ENCODE measurements at places on chromosomes 12 and 14. TPM values are rescaled to one million over a fixed set of nuclear protein-coding genes. Genes with fewer than 3 reads are reported as not detected.
A peak's percentile ranks its signal among the peaks of the same experiment; 100 is the strongest.

The KRT3 gene
- not detected for total RNA-seq

- no peaks in the 10 kb centered on the region for H3K36me3 ChIP-seq
- peaks cover 20% of the 10 kb centered on the region for H3K27me3 ChIP-seq
- H3K4me3 ChIP-seq, result no peak overlapping the region
- H3K4me1 ChIP-seq, result no peaks in the 10 kb centered on the region
- H3K27ac ChIP-seq, result no peak overlapping the region
These were observed 74.2 kb downstream of the ZFC3H1 start for GRCh38 chr12:71589478-71589881.

The TAS2R9 gene
- total RNA-seq, result not detected

- peaks cover 46% of the 10 kb centered on the region for H3K27me3 ChIP-seq
- H3K36me3 ChIP-seq, result no peaks in the 10 kb centered on the region
- H3K27ac ChIP-seq, result no peak overlapping the region
- H3K4me1 ChIP-seq, result peaks cover 4% of the 10 kb centered on the region
- no peak overlapping the region for H3K4me3 ChIP-seq
These were observed 49.2 kb upstream of the EIF5 start for GRCh38 chr14:103284574-103285467.

DNA sequence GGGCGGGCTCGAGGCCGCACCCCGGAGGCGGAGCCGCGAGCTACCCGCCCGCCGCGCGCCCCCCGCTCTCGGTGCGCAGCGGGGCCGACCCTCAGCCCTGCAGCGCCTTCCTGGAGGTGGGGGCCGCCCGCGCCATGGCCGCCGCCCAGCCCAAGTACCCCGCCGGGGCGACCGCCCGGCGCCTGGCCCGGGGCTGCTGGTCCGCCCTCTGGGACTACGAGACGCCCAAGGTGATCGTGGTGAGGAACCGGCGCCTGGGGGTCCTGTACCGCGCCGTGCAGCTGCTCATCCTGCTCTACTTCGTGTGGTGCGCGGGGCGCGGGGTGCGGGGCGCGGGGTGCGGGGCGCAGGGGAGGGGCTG, at the start of gene P2RX2:
P2RX2 (plus strand) TSS at position 94 of the 361 bp plus-strand sequence; CDS start at position 135, 41 bp downstream.
- no peak within 1 kb of the TSS for H3K27ac ChIP-seq
- peaks cover 10% of the 10 kb centered on the region for H3K36me3 ChIP-seq
- H3K27me3 ChIP-seq, result peaks cover 25% of the 10 kb centered on the region

GRCh38 chr12:57611827-57612710, 834 bp downstream of the ARHGEF25 start:
- peaks cover 10% of the 10 kb centered on the region for H3K4me1 ChIP-seq
- peak overlapping the region; percentile 49 for H3K4me3 ChIP-seq
- DNase-seq, result no peak
- no peaks in the 10 kb centered on the region for H3K36me3 ChIP-seq

The TRHDE gene
- not detected for total RNA-seq

GRCh38 chr12:128266086-128266485, 884 bp upstream of the TMEM132C start:
- DNase-seq, result no peak
- H3K36me3 ChIP-seq, result peaks cover 1% of the 10 kb centered on the region
- peaks cover 34% of the 10 kb centered on the region for H3K27me3 ChIP-seq
- H3K4me3 ChIP-seq, result no peak overlapping the region
- H3K4me1 ChIP-seq, result no peaks in the 10 kb centered on the region

The WSCD2 gene
- not detected for total RNA-seq

GRCh38 chr14:89616852-89617341, 199.9 kb upstream of the FOXN3 start:
- peak; percentile 79 for DNase-seq
- H3K4me1 ChIP-seq, result peaks cover 67% of the 10 kb centered on the region
- H3K4me3 ChIP-seq, result peak overlapping the region; percentile 87
- no peaks in the 10 kb centered on the region for H3K27me3 ChIP-seq
- peak overlapping the region; percentile 96 for H3K27ac ChIP-seq
- H3K36me3 ChIP-seq, result peaks cover 5% of the 10 kb centered on the region

DNA sequence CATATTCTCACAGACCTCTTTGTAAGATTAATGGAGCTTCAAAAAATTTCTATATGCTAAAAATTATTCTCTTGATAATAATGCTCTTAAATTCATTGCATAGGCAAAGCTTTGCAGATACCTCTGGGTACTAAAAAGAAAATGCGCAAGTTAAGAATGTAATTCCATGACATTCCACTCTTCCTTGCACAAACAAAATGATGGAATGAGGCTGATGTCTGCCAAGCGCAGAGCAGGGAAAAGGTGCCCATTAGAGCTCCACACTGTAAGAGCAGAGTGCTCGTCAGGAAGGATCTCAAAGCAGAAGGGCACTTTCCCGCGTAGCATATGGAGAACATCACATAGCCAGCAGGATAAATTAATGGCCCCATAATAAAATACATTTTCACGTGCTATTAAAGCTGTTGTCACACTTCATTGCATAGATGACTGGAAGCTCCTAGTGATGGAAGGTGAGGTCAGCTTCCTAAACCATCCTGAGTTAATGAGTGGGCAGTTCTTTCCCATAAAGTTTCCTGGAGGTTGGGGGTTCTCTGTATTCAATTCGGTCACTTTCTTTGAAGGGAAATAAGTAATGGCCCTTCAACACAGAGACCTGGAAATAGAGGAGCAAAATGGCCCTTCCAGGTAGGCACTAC, 1058.9 kb downstream of the GALC start:
- no peaks in the 10 kb centered on the region for H3K36me3 ChIP-seq
- no peak overlapping the region for H3K27ac ChIP-seq
- DNase-seq, result no peak
- no peaks in the 10 kb centered on the region for H3K4me1 ChIP-seq
- H3K4me3 ChIP-seq, result no peak overlapping the region
- H3K27me3 ChIP-seq, result no peaks in the 10 kb centered on the region

DNA sequence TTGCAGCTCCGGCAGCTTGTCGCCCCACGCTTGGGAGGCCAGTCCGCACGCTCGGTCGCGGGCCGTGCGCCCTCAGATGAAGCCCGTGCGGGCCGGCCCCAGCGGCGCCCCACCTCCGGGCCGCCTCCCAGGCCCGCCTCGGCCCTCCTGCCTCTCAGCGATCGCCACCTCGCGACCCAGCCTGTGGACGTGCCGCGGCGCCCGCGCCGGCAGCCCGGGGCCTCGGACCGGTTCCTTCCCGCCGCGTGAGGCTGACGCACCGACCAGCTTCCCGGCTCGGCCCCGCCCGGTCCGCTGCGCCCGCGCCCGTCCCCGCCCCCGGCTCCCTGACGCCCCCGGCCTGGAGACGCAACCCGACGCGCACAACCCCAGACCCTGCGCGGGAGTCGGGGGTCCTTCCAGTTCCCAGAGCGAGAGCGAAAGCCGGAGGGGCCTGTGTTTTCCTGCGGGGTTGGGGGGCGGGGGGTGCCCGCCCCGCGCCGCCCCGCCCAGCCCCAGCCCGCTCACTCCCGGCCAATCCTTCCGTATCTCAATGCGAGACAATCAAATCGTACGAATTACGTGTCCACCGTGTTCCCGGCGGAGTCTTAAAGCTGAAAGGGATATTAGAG, at the start of gene ERO1A:
ERO1A (minus strand) TSS at position 78 of the 611 bp plus-strand sequence; CDS start at position 1, 77 bp downstream.
- H3K36me3 ChIP-seq, result peaks cover 34% of the 10 kb centered on the region
- DNase-seq, result peak; percentile 71
- H3K27me3 ChIP-seq, result no peaks in the 10 kb centered on the region
- peak within 1 kb of the TSS; percentile 99 for H3K27ac ChIP-seq
- peak within 1 kb of the TSS; percentile 99 for H3K4me3 ChIP-seq

DNA sequence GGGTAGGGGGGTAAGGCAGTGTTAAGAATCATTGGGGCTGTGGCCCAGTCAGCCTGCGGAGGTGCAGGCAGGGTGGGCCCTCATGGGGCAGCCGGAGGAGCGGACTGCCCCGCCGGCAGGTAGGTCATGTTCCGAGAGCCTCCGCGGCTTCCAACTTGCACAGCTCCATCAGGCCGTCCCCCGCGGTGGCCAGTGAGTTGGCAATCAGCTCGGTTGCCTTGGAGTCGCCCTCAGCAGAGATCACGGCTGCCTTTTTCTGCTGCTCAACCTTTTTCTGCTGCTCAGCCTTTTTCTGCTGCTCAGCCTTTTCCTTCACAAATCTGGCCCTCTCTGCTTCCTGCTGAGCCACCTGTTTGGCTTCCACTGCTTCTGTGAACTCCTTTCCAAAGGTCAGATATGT, 41.1 kb upstream of the CSRNP2 start:
- peaks cover 18% of the 10 kb centered on the region for H3K36me3 ChIP-seq
- H3K4me3 ChIP-seq, result no peak overlapping the region
- H3K27me3 ChIP-seq, result no peaks in the 10 kb centered on the region
- H3K27ac ChIP-seq, result no peak overlapping the region
- no peaks in the 10 kb centered on the region for H3K4me1 ChIP-seq

GRCh38 chr14:86574051-86574777, 1044.3 kb downstream of the FLRT2 start:
- no peak for DNase-seq
- no peak overlapping the region for H3K27ac ChIP-seq
- H3K27me3 ChIP-seq, result no peaks in the 10 kb centered on the region
- H3K36me3 ChIP-seq, result no peaks in the 10 kb centered on the region
- H3K4me3 ChIP-seq, result no peak overlapping the region
- H3K4me1 ChIP-seq, result no peaks in the 10 kb centered on the region

DNA sequence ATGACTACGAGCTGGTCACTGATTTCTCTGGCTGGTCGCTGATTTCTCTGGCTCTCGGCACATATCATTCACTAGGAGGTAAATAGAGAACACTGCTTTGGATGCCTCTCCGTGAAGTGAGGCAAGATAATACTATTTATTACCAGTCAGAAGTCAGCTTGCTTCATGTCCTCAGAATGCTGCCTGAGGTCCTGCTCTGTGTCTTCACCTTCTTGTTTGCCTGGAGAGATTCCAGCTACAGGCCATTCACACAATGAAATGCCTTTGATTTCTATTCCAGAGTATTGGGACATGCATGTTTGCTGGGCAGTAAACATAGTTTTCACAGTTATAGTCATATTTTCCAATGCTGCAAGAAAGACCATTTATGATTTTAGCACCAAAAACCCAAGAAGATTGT, 106.7 kb downstream of the AEBP2 start:
- H3K4me3 ChIP-seq, result no peak overlapping the region
- DNase-seq, result no peak
- no peak overlapping the region for H3K27ac ChIP-seq
- no peaks in the 10 kb centered on the region for H3K27me3 ChIP-seq
- peaks cover 16% of the 10 kb centered on the region for H3K36me3 ChIP-seq

DNA sequence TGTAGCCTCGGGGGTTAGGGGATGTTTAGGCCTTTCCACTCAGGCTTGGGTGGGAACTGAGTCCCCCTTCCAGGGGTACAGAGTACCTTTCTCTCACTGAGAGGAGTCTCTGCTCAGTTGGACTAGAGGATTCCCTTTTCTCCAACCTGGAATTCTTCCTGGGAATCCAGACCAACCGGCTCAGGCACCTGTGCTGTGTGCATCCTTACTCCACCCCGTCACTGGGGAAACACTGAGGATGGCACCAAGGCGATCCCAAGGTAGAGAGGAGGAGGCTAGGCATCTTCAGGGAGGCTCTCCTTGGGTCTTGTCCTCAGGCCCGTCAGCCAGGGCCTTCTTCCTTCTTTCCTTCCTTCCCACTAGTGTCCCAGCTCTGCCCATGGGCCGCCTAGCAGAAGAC, 871 bp upstream of the TGM1 start:
- peaks cover 16% of the 10 kb centered on the region for H3K36me3 ChIP-seq
- H3K4me3 ChIP-seq, result no peak overlapping the region
- no peak for DNase-seq
- H3K27me3 ChIP-seq, result no peaks in the 10 kb centered on the region
- H3K27ac ChIP-seq, result no peak overlapping the region
- H3K4me1 ChIP-seq, result no peaks in the 10 kb centered on the region

- H3K27me3 ChIP-seq, result no peaks in the 10 kb centered on the region
- peaks cover 66% of the 10 kb centered on the region for H3K36me3 ChIP-seq
- no peak overlapping the region for H3K27ac ChIP-seq
- H3K4me3 ChIP-seq, result no peak overlapping the region
- peaks cover 44% of the 10 kb centered on the region for H3K4me1 ChIP-seq
These were observed 17.9 kb downstream of the CHFR start for GRCh38 chr12:132869551-132869950.

The CINP gene
- 31.1 TPM for total RNA-seq

The STXBP6 gene
- not detected for total RNA-seq

GRCh38 chr14:44369401-44370123, 137.5 kb downstream of the FSCB start:
- no peaks in the 10 kb centered on the region for H3K27me3 ChIP-seq
- no peak for DNase-seq
